ENCODE measurements at places on chromosomes 13 and 19.

DNA sequence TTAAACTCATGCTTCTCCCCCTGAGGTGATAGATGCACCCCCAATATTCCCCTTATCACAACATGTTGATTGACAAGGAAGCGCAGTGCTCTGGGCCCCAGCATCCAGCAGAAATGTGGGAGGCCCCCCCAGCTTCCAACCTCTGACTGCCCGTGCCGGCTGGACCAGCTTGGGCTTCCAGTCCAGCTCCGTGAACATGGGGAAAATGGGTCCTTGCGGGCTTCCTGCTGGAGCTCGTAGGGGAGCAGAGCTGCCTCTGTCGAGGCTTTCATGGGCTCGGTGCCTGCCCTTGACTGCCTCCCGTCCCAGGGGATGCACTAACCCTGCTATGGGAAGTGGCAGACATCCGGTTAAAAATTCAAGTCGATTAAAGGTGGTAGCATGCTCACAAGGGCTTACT is 188.9 kb downstream of the COL4A1 start:
- no peak for DNase-seq

GRCh38 chr13:102983496-102983895 is 82.7 kb downstream of the SLC10A2 start:
- DNase-seq, result no peak

- no peak for DNase-seq
Measured at GRCh38 chr13:54999399-54999907, 1970.8 kb downstream of the OLFM4 start.

DNA sequence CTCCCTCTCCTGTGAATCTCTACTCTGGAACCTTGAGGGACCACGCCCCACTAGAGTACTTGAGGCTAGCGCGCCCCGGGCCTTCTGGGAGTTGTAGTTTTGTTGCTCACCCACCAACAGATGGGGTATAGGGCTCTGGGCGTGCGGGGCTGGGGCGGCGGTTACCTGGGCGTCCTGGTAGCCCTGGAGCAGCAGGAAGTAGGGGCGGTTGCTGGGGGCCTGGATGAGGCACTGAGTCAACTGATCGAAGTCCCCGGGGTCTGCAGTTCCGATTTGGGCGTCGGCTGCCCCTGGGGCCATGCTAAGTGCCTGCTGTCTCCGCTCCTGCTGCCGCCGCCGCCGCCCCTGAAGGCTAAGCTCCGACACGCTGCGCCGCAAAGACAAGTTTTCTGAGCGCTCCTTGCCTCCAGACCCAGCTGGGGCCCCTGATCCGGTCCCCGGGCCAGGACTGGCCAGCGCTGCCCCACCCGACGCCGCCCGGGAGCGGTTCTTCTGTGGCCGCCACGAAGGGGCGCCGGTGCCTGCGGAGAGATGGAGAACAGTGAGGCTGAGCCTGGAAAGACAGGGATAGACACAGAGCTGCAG is 5.3 kb downstream of the RASIP1 start:
- no peak for DNase-seq

DNA sequence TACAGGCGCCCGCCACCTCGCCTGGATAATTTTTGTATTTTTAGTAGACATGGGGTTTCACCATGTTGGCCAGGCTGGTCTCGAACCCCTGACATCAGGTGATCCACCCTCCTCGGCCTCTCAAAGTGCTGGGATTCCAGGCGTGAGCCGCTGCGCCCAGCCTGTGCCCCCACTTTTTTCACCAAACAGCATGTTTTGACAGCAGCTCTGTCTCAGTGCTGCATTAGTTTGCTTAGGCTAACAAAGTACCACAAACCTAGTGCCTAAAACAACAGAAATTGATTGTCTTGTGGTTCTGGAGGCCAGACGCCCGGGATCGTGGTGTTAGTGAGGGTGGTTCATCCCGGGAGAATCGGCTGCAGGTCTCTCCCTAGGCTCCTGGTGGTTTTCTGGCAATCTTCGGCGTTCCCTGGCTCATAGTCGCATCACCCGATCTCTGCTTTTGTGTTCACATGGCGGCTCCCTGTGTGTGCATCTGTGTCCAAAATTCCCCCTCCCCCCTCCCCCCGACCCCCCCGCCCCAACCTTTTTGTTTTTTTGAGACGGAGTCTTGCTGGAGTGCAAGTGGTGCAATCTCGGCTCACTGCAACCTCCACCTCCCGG is 30.0 kb downstream of the MYH14 start:
- DNase-seq, result no peak

DNA sequence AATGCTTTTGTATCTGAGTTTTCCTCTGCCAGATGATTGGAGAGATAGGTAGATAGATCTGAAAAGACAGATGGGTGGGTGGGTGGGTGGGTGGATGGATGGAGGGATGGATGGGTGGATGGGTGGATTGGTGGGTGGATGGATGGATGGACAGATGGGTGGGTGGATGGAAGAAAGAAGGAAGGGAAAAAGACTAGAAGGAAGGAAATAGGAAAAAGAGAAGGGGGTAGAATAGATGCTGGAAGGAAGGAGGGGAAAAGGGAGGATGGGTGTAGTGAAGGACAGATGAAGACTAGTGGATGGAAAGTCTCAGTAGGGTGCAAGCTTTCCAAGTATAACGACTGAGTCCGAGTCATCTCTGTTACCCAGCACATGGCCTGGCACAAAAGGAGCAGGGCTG is 19.0 kb upstream of the FBL start:
- DNase-seq, result no peak

- no peak for DNase-seq
Measured at GRCh38 chr19:35459414-35460082, 11.5 kb downstream of the FFAR2 start.

DNA sequence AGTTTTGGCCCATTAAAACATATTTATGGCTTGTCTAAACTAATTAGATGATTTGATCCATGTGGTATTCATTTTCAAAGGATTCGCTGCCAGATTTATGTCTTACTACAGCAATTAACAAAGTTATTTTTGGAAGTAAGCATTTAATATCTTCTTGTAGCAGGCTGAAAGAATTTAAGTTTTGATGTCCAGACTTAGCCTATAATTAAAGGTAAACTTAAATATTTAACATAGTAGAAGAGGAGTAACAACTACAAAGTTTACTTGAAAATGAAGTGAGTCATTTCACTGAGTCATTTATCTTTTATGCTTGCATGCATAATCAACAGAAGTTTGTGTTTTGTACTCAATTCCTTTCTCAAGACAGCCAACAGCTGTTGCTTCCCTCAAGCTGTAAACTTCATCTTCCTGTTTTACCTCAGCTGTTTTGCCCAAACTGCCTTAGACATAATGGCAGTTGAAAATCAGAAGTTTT is 58.1 kb downstream of the EDNRB start:
- DNase-seq, result peak; percentile 20

DNA sequence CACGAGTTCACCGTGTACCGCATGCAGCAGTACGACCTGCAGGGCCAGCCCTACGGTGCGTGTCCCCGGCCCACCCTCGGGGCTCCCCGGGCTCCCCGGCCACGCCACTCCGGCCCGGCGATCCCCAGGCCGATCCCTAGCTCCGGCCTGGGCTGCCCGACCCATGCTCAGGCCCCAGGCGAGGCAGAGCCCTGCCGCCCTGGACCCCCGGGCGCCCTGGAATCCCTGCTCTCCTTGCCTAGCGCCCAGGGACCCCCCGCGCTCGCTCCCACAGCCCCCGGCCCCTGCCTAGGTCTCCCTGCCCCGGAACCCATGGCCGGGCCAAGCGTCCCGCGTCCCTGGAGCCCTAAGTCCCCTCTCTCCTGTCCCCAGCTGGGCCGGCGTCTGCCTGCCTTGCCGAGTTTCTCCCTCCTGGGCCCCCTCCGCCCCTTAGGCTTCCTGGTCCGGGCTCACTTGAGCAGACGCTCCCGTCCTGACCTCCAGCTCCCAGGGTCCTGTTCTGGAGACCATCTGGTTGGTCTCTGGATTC is 494 bp downstream of the NCLN start:
- no peak for DNase-seq
